AG04450 (cell line): ENCODE measurements at places on chromosomes 2 and 18. TPM values are rescaled to one million over a fixed set of nuclear protein-coding genes. Genes with fewer than 3 reads are reported as not detected.

CRYGD gene
- not detected in 2 replicates for polyA plus RNA-seq

MC2R gene
- not detected in 2 replicates for polyA plus RNA-seq

RNU2-63P gene
- not detected in 2 replicates for polyA plus RNA-seq

GPR55 gene
- not detected in 2 replicates for polyA plus RNA-seq

GRCh38 chr2:189337656-189338055, 103.6 kb upstream of the WDR75 start:
- DNase-seq, result peak; percentile 72

DNA sequence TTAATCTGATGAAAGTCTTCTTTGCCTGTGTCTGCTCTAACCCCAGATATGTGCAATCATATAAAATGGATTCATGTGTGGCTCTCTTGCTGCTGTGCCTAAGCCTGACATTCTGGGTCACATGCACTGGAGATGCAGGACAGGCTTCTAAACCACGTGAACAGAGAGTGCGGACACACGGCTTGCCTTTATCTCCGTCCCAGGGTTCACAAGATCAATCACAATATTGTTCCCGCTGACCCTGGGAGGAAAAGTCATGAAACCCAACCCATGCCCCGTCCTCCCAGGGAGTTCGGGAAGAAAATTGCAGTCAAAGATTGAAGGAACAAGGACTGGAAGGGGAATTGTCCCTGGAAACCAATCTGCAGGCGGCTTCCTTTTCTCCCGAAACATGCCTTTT, 74.8 kb downstream of the VAPA start:
- DNase-seq, result no peak

GRCh38 chr2:44184106-44184505, 15.4 kb downstream of the PPM1B start:
- no peak for DNase-seq
